Stimulated activated naive CD8-positive, alpha-beta T cell treated with anti-CD3 and anti-CD28 coated beads, Interleukin-15, amount 100 ng/mL, for 72 hours (primary cell): ENCODE measurements at places on chromosomes 11 and 22.

DNA sequence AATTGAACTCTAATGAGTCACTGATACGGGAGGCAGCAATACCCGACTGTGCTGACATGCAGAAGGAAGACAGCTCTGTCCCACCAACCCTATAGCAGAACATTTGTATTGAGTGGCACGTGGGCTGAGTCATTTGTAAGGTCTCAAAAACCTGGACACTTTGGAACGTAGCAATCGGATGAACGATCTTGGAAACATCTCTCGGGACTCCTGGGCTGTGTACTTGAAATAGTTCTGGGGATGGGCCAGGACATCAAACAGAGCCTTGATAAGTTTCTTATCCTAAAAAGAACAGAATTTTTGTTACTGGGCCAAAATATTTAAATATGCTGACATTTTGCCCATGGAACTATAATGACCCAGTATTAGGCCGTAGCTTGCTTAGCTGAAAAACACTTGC lies 17.1 kb upstream of the NRIP3 start:
- DNase-seq: no peak

DNA sequence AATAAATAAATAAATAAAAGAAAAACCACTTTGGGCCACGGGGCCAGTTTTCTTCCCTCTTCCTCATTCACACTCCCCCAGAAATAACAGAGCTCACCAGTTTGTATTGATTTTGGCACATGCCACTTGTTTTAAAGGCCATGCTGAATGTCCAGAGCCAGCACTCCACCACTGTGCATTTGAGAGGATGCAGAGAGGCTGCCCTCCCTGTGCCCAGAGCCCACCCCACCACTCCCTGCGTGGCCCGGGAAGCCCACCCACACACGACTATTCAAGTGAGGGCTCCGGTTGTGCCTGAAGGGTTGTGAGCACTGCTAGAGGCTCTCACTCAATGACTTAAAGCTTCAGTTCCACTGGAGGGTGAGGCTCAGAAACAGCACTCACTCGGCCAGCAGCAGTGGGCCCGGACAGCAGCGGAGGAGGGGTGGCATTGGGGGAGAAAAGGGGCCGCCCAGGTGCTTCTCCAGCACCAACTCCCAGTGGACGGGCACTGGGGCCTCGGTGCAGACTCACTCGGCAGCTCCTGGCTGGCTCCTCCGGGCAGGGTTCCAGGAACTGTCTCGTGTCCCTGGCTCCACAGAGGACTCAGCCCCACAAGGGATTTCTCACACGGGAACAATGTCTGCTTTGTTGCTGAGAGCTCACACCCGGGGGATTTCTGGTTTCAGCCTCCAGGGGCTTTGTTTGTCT lies 112.7 kb downstream of the SHANK2 start:
- DNase-seq: no peak

DNA sequence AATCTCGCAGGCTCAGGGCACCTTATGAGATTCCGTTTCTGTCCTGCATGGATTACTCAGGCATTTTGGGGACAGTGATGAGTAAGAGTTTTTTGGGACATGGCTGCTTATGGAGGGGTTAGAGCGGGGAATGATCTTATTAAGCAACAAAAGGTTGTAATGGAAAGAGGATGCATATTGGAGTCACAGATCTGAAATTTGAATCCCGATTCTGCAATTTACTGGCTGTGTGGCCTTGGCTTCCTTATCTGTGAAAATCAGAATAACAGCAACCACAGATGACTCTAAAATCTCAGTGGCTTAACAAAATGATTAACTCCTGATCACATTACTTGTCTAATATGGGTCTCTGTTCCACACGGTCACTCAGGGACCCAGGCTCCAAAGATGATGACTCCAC lies 5.8 kb downstream of the TSPAN18 start:
- DNase-seq: no peak

- DNase-seq: no peak
Observed at GRCh38 chr22:24416611-24417010, 10.8 kb upstream of the ADORA2A start.

DNA sequence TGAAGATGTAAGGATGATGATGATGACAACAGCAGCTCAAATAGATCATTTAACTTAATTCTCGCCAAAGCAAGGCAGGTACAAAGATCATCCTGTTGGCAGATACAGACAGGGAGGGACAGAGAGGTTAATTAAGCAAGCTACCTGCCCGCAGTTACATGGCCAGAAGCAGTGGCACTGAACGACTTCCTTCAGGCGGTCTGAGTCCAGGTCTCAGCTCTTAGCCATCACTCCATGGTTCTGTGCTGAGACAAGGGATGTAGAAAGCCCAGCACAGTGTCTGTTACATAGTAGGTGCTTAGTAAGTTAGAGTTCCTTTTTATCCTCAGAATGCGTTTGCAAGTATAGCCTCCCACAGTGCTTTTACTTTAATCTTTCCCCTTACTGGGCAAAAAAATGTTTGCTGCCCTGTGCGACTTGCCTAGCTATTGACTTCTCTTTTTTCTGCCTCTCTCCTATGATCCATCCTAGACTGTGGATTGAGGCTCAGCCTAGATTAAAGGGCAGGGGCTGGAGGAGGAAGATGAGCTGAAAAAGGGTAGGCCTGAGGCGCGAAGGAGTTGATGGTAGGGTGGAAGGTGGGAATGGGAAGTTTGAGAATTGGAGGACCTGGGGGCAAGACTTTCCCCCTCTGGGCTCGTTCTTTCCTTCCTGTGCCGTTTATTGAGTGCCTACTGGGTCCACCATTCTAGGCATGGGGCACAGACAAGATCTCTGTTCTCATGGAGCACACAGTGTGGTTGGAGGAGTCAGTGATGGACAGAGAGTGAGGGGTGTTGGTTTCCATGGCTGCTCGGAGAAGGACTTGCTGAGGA lies 108.2 kb upstream of the OR4B1 start:
- DNase-seq: no peak

GRCh38 chr22:35589071-35589755 lies 27.9 kb downstream of the MB start:
- no peak for DNase-seq

DNA sequence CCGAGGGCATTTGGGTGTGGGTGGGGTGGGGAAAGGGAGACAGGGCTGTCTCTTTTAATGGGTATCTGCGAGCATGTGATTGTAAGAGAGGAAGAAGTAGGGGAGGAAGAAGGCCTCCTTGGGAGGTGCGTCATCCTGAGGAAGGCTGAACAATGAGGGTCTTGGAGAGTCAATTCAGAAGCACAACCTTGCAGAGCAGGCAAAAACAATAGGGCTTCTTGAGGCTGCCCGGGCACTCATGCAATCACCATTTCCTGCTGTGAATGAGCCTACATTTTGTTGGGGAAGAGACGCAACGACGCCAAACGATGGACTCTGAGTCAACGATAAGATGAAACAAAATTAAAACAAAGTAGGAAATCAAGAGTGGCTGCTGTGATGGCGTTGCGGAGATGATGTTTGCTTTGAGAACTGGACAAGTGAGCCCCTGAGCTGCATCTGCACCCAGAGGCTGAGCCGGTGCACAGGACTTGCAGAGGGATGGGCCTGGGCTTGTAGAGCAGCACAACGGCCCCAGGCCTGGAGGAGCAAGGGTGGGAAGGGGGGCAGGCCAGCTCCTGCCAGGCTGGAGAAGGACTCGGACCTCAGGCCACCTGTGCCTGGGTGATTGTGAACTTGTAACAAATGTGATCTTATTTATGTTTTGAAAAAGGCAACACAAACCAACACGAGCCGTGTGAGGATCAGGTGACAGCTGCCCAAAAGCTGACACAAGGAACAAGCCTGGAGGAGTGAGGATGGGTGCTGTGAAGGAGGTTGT lies 92.3 kb upstream of the B3GAT1 start:
- DNase-seq: no peak

DNA sequence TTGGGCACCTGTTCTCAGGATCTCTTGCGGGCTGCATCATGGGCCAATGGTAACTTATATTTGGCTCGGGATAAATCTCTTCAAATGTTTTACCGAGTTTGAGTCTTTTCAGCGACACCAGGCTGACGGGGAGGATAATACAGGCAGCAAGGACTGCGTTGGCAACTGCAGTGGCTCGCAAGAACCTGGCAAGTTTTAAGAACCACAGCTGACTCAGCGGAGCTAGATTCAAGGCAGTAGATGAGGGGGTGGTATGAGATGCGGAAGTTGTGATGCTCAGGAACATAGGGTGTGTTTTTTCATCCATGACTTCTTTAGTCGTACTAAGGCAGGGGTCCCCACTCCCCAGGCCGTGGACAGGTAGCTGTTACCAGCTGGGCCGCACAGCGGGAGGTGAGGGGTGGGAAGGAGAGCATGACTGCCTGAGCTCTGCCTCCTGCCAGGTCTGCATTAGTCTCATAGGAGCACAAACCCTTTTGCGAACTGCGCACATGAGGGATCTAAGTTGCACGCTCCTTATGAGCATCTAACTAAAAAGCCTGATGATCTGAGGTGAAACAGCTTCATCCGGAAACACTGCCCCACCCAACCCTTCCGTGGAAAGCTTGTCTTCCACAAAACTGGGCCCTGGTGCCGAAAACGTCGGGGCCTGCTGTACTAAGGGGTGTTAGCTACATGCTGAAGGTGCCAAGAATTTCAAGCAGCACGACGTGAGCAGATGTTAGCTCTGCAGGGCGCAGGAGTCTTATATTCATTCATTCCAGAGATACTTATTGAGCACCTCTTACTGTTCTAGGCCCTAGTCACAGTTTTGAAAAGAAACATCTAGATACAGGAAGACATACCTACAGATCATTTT lies 6.4 kb upstream of the JAM3 start:
- DNase-seq: no peak

GRCh38 chr11:71387784-71388636 lies 60.2 kb downstream of the DHCR7 start:
- DNase-seq: no peak

- no peak for DNase-seq
Observed at GRCh38 chr11:31687861-31688260, 123.3 kb downstream of the PAX6 start.

DNA sequence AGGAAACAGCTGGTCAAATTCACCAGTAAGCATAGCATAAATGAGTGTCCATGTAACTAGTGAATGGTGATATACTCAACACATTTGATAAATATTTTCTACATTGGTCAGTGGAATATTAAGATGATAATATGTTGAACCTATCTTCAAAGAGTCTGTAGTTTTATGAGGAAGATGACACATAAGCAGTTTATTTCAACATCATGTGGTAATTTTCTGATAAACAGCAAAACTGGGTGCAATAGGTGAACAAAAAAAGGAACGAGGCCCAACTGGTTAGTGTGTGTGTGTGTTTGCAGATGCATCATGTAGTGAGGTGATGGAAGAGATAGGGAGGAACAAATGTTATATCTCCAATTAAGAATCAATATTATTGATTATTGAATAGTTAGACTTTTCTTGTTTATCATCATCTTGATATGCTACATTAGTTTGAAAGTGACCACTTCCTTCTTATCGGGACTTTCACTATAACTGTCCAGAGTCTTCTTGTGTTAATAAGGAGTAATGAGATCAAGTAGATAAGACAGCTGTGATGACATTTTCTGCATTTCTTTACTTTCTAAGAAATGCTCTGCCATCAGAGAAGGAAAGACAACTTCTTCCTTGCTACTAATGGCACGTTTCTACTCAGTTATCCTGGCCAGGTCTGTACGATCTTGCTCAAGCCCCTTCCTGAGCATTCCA lies 270.7 kb downstream of the ETS1 start:
- no peak for DNase-seq

- DNase-seq: no peak
Observed at GRCh38 chr11:130442737-130443136, 5.7 kb upstream of the ADAMTS15 start.

- DNase-seq: no peak
Observed at GRCh38 chr11:36019722-36020121, 75.9 kb downstream of the LDLRAD3 start.

GRCh38 chr11:110907629-110908028 lies 195.4 kb upstream of the ARHGAP20 start:
- DNase-seq: no peak

DNA sequence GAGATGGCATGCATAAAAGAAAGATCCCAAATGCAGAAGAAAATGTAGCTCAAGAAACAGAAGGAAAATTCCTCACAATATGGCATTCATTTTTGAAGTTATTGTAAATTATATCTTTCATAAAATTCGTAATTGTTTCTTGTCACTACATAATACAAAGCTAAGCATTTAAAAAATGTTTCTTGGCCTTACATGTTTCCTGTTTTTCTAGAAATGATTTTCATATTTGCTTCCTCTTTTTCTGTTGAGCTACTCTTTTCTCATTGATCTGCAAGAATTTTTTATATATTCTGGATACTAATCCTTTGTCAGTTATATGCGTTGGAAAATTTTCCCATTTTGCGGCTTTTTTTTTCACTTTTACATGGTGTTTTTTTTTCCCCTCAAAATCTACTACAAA lies 48.0 kb downstream of the ENTHD1 start:
- no peak for DNase-seq

DNA sequence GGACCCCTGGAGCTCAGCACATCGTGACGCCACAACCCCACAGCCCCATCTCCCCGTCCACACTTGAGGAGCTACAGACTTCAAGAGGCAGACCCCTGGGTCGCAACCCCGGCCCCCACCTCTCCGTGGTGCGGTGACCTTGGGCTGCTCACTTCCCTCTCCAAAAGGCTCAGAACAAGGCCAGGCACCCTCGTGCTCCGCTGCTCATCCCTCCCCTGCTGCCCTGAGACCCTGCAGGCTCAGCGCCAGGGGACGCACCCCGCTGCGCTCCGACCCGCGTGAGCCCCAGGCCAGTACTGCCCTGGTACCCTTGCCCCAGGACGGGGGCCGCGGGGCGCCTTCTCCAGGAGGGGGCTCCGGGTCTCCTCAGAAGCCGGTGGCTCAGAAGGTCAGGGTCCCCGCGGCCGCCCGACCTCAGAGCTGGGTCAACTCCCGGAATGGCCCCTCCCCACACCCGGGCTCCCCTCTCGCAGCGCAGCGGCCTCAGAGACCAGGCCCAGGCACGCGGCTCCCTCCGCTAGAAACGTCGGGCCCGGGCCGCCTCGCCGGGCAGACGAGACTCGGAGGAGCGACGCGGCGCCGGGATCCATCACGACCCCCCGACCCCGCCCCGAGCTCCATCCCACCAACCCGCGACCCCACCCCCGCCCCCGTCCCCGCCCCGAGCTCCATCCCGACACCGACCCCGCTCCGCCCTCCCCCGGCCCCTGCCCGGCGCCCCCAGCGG lies 563 bp downstream of the GATD1 start:
- peak; percentile 39 for DNase-seq

- no peak for DNase-seq
Observed at GRCh38 chr11:134126217-134126822, 57.4 kb downstream of the JAM3 start.

DNA sequence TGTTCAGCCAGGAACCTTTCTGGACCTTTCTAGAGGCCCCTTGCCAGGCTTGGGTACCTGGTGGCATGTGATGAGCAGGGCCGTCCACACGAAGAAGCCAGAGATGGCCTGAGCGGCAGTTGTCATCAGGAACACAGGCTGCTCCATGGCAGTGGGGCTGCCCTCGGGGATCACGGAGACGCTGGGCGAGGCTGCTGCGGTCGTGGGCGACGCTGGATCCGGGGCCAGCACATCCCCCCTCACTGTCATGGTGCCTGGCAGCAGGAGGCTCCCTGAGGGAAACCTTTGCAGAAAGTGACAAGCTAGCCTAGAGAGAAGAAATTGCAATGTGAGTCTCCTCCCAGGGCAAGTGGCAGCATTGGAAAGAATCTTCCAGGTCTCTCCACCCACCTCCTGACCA lies 25.1 kb downstream of the TMEM184B start:
- DNase-seq: no peak
